ENCODE measurements at places on chromosomes 13 and 19.

GRCh38 chr13:46150134-46150693 lies 31.8 kb downstream of the LCP1 start:
- no peak for DNase-seq

DNA sequence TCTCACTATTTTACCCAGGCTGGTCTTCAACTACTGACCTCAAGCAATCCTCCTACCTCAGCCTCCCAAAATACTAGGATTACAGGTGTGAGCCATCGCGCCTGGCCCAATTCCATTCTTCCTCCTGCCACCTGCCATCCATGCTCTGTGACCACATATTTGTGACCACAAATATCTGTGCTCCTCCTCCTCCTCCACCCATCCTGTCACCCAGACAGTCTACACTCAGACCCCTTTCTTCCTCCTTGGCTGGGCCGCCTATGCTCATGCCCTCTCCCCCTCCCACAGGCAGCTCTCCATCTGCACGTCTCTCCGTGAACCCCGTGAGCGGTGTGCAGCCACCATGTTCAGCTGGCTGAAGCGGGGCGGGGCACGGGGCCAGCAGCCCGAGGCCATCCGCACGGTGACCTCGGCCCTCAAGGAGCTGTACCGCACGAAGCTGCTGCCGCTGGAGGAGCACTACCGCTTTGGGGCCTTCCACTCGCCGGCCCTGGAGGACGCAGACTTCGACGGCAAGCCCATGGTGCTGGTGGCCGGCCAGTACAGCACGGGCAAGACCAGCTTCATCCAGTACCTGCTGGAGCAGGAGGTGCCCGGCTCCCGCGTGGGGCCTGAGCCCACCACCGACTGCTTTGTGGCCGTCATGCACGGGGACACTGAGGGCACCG lies 3.2 kb downstream of the EHD2 start:
- DNase-seq, result no peak

DNA sequence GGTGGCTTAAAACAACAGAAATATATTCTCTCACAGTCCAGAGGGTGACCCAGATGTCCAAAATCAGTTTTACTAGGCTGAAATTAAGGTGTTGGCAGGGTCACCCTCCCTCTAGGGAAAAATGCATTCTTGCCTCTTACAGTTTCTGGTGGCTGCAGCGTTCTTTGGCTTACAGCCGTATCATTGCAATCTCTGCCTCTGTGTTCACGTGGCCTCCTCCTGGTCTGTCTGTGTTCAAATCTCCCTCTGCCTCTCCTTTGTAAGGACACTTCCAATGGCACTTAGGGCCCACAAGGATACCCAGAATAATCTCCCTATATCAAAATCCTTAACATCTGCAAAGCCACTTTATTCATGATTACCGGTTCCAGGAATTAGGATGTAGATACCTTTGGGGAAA lies 21.1 kb downstream of the KCTD12 start:
- DNase-seq, result no peak

DNA sequence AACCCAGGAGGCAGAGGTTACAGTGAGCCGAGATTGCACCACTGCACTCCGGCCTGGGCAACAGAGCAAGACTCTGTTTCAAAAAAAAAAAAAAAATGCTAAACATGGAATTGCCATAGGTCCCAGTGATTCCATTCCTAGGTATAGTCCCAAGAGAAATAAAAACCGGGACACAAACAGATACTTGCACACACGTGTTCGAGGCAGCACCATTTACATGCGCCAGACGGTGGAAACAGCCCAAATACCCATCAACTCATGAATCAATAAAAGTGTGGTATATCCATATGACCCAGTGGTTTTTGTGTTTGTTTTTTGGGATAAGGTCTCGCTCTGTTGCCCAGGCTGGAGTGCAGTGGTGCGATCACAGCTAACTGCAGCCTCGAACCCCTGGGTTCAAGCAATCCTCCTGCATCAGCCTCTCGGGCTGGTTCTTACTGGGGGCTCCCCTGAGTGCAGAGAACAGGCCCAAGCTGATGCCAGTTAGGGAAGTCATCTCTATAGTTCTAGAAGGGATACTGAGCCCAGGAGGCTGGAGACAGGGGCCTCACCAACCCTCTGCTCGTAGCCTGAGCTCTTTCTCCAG lies 8.5 kb downstream of the KLF2 start:
- no peak for DNase-seq

DNA sequence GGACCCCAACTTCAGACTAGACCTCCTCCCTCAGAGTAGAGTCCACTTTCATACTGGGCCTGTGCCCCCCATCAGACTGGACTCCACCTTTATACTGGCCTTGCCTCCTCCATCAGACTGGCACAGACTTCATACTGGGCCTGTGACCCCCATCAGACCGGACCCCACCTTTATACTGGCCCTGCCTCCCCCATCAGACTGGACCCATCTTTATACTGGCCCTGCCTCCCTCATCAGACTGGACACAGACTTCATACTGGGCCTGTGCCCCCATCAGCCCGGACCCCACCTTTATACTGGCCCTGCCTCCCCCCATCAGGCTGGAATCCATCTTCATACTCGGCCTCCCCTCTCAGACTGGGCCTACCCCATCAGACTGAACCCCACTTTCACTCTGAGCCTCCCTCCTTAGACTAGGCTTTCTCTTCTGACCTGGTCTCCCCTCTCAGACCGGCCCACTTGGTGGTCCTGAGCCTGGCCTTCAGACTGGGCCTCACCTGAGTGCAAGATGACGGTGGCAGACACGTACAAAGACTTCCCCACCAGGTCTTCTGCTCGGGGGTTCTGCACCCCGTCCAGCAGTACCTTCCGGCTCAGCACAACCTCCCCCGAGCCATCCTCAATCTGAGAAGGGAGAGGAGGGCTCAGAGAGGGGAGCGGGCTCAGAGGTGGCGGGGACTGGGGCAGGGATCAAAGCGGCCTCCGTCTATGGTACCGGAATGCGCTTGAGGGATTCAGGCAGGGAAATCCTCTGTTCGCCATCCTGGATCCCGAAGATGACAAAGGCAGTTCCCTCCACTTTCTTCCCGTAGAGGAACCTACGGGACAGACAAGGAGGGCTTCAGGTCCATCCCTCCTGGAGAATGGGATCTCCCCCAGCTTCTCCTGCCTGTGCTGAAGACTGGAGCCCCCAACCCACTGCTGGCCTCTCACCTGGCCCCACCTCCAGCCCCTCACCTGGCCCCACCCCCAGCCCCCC lies 7.5 kb downstream of the C3 start:
- DNase-seq, result no peak

GRCh38 chr19:49337267-49338022 lies 2.2 kb downstream of the CD37 start:
- no peak for DNase-seq

- no peak for DNase-seq
These were observed 84.0 kb downstream of the ALOX5AP start for GRCh38 chr13:30819136-30819888.

GRCh38 chr13:58999851-59000250 lies 1163.9 kb downstream of the DIAPH3 start:
- DNase-seq, result no peak

- DNase-seq, result no peak
These were observed 1278.8 kb upstream of the MIR17HG start for GRCh38 chr13:90068658-90069057.

- DNase-seq, result no peak
These were observed 3.3 kb downstream of the GNA11 start for GRCh38 chr19:3097442-3097871.

DNA sequence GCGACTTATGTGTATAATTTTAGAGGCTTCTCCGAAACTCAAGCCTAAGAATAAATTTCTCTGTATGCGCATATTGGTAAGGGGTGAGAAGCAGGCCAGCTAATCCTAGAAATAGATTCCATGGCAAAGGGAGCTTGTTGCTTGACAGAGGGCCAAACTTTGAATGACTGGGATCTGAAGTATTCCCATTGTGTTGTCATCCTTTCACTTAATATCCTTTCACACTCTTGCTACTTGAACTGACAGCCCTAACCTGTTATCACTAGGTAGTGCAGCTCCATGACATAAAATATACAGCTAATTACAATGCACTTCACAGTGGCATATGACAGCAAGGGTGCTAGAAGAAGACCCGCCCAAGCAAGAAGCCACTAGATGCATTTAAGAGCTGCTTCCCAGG lies 309.8 kb downstream of the OXGR1 start:
- no peak for DNase-seq

- DNase-seq, result no peak
These were observed 196.4 kb downstream of the VWA8 start for GRCh38 chr13:41764558-41764957.

GRCh38 chr19:39171479-39172465 lies 25.0 kb upstream of the NCCRP1 start:
- no peak for DNase-seq

GRCh38 chr13:44484562-44485138 lies 91.5 kb downstream of the TSC22D1 start:
- no peak for DNase-seq

GRCh38 chr13:87925006-87925405 lies 253.8 kb downstream of the SLITRK5 start:
- no peak for DNase-seq

DNA sequence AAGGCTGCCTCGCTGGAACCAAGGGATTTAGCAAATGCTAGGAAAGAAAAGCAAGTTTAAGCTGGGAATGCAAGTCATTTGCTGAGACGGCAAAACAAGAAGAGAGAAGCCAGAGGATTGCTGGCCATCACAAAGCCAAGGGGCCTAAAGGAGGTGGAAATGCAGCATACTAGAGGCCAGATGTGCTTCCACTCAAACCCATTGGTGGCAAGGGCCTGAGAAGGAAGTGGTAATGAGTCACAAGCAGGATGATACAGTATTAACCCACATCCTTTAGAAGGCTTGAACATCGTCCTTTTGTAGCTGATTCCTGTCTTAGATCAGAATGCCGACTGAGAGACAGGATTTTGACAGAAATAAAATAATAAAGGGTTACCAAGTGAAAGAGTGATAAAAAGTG lies 68.2 kb downstream of the ITGBL1 start:
- DNase-seq, result peak; percentile 1

DNA sequence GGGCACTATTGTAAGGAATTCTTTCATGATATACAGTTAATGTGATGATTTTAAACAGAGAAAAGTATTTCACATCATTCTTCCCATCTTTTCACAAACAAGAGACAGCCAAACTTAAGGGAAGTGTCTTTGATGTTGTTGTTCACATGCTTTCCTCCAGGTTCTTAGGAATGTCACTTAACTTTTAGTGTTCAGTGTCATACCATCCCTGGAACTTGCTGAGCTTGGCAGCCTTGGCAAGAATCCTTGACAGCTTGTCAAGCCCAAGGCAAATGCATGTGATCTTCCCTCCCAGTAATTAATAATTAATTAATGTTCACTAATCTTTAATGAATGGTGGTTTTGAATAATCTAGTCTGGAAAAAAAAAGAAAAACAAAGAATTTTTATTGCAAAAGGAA lies 727.9 kb upstream of the PRR20A start:
- no peak for DNase-seq

- DNase-seq, result no peak
These were observed 36.2 kb downstream of the C13orf46 start for GRCh38 chr13:113937527-113938180.

GRCh38 chr19:44894052-44894400 lies 3.0 kb downstream of the TOMM40 start:
- DNase-seq, result no peak

GRCh38 chr19:31066385-31066784 lies 282.9 kb downstream of the TSHZ3 start:
- DNase-seq, result no peak

GRCh38 chr19:32675720-32676185 lies at the start of gene RGS9BP:
TSS of gene RGS9BP (plus strand) at chr19:32675848. CDS start at chr19:32676264, 416 bp downstream.
- peak; percentile 70 for DNase-seq

GRCh38 chr19:51124729-51125128 lies at the start of gene SIGLEC9:
TSS of gene SIGLEC9 (plus strand) at chr19:51124906. CDS start at chr19:51124975, 69 bp downstream.
- no peak for DNase-seq

GRCh38 chr19:15935167-15935702 lies 906 bp upstream of the CYP4F11 start:
- DNase-seq, result peak; percentile 11

DNA sequence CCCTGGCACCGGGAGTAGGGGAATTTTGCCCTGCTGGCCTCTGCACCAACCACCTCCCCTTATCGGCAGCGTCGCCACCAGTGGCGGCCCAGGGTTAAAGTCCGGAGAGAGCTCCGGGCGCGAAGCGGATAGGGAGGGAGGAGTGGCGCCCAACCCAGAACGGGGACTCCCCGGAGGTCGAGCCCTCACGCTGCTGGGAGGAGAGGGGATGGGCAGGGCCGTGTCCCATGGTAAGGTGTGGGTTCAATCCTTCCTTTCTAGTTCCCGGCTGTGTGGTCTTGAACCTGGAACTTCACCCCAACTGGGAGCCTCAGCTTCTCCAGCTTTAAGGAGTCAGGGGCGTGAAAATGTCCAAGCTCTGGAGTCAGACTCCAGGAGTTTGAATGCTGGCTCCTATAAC lies 23.3 kb upstream of the BCL3 start:
- no peak for DNase-seq

GRCh38 chr13:92224825-92225224 lies 826.4 kb downstream of the GPC5 start:
- no peak for DNase-seq

DNA sequence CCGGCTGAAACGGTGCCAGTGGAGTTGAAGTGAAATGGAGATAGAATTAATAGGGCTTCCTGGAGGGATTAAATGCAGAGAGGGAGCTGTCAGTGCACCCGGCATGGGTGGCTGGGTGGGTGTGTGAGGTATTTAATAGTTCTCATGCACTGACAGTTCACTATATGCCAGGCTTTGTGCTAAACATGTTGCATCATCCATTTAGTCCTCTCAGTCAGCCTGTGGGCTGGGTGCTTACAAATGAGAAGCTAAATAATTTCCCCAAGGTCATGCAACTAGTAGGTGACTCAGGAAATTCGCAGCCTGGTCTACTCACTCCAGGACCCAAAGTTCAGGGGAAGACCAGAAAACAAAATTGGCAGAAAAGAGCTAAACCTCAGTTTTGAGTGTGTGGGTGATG lies 63.5 kb upstream of the SPATA13 start:
- peak; percentile 21 for DNase-seq

DNA sequence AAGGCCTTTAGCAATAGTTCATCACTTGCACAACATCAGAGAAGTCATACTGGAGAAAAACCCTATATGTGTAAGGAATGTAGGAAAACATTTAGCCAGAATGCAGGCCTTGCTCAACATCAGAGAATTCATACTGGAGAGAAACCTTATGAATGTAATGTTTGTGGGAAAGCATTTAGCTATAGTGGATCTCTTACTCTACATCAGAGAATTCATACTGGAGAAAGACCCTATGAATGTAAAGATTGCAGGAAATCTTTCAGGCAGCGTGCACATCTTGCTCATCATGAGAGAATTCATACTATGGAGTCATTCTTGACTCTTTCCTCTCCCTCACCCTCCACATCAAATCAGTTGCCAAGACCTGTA lies 19.8 kb downstream of the ZNF583 start:
- DNase-seq, result no peak

- DNase-seq, result peak; percentile 21
These were observed 4.0 kb upstream of the RFXAP start for GRCh38 chr13:36815062-36815461.

- no peak for DNase-seq
These were observed 85.8 kb upstream of the PCDH8 start for GRCh38 chr13:52934258-52934657.

DNA sequence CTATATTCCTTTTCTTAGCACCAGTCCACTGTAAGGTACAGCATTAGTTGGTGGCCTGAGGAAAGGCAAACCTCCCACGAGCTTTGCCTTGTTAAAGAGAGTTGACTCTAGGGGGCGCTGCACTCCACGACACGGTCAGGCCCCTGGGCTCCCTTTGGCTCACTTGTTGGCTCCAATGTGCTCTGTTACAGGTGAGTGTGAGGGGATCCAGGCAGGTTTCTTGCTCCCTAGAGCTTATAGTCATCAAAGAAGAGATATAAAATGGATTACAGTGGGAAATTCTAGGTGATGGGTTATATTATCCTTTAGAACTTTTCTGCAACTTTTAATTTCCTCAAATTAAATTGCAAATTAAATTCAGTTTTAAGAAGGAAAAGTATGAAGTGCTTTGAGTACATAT lies 3.7 kb downstream of the WDR87 start:
- DNase-seq, result peak; percentile 81
